Activated T-helper 17 cell treated with anti-CD3 and anti-CD28 coated beads, Interleukin-2, amount 50 U/mL, for 72 hours (primary cell): ENCODE measurements at places on chromosomes 3 and 15. TPM values are rescaled to one million over a fixed set of nuclear protein-coding genes. Genes with fewer than 3 reads are reported as not detected.

The POPDC2 gene
- total RNA-seq, result 4.7 TPM

GRCh38 chr3:8846176-8846575 lies 76.8 kb upstream of the OXTR start:
- ATAC-seq, result no peak

GRCh38 chr15:92068121-92068520 lies 214.6 kb downstream of the SLCO3A1 start:
- ATAC-seq, result peak; percentile 38

DNA sequence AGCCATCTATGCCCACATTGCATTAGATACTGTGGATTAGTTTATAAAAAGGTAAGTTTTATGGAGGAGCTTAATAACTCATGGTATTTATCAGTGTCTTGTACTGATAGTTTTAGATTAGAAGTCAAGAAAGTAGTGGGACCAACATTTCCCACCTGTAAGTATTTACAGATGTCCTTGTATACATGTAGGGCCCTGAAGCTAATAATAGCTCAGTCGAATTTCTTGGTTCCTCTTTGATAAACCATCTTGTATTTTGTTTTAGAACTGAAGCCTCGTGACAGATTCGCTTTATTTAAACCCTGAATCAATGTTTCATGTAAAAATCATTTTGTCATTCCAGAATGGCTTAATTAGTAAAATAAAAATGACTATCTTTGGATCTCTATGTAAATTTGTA lies 73.4 kb downstream of the CRYBG3 start:
- ATAC-seq, result no peak

- no peak for ATAC-seq
Measured at GRCh38 chr3:99901200-99901926, 83.7 kb downstream of the CMSS1 start.

DNA sequence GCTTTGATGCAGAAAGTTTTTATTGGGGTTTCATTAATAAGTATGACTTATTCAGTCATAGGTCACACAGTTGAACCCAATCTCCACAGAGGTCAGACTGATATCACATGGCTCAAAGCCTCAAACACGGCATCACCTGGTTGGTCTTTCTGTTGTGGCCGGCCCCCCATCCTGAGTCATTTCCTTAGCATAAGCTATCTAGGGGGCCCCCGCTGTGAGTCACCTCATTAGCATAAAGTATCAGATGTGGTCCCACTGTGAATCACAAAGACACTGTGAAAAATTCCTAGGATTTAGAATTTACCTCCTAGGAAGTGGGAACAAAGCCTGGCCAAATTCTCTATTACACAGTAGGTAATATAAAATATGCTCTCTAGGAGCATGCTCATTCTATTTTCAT lies 502.2 kb downstream of the PYDC2 start:
- ATAC-seq, result no peak

- no peak for ATAC-seq
Measured at GRCh38 chr3:82940124-82940523, 1178.7 kb upstream of the GBE1 start.
